Stimulated activated CD8-positive, alpha-beta memory T cell treated with anti-CD3 and anti-CD28 coated beads, Interleukin-7, amount 100 ng/mL, for 48 hours (primary cell): ENCODE measurements at places on chromosomes 16 and 17.

DNA sequence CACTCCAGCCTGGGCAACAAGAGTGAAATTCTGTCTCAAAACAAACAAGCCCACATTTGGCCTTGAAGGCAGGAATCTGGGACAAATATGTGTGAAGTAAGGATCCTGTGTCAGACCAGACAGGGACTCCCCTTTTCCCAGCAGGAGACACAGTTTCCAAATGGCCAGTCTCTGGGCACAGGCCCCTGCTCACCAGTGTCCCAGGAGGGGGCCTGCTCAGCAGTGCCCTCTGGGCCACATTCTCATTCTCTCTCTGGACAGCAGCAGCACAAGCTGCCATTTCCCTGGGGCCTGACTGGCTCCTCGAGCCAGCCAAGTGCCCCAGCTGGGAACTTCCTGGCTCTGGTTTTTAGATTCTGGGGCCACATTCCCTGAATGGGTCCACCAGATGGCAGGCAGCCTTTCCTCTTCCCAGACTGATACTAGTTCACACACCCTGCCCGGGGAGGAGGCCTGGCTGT, 11.7 kb upstream of the MNT start:
- no peak for DNase-seq

- no peak for DNase-seq
Observed at GRCh38 chr17:73586275-73586832, 57.9 kb downstream of the SDK2 start.

DNA sequence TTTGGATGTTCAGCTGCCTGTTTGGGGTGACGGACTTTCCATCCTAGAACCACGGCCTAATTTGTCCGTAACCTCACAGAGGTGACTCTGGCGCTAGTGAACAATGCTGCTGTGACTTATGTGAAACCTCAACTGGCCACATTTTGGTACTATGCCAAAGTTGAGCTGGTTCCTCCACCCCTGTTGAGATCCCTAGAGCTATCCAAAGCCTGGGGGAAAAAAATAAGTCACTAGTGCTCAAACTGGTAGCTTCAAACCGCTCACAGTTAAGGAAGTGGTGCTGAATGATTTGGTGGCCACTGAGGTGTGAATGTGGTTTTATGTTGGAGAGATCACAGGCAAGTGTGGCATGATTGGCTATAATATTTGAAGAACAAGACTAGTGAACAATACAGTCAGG, 11.3 kb upstream of the TUBG2 start:
- no peak for DNase-seq

DNA sequence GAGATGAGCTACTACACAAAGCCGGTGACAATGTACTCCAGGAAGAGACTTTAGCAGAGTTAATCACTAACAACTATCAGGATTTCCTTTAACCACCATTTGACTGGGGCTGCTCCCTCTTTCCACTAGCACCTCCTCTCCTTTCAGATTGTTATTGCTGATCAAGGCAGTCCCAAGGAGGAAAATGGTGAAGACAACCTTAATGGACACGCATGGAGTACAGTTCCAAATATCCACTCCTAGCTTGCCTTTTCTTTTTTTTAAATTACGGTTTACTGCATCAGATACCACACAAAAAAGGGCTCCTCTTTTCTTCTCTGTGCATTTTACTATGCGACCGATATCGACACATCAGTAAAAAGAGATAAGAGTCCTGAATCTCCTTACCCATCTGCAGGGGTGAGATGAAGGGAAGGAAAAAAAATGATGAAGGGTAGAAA, 30.9 kb downstream of the FAM222B start:
- no peak for DNase-seq

- no peak for DNase-seq
Observed at GRCh38 chr17:57699751-57700219, 45.3 kb downstream of the CCDC182 start.

DNA sequence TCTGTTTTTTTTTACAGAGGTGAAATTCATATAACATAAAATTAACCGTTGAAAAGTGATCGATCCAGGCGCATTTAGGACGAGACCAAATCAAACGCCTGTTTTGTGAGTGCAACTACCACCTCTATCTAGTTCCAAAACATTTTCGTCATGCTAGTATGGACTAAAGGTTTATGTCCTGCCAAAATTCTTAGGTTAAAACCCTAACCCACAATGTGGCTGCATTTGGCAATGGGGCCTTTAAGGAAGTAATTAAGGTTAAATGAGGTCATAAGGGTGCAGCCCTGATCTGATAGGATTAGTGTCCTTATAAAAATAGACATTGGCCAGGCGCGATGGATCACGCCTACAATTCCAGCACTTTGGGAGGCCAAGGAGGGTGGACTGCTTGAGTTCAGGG, 32.8 kb upstream of the RCVRN start:
- no peak for DNase-seq

DNA sequence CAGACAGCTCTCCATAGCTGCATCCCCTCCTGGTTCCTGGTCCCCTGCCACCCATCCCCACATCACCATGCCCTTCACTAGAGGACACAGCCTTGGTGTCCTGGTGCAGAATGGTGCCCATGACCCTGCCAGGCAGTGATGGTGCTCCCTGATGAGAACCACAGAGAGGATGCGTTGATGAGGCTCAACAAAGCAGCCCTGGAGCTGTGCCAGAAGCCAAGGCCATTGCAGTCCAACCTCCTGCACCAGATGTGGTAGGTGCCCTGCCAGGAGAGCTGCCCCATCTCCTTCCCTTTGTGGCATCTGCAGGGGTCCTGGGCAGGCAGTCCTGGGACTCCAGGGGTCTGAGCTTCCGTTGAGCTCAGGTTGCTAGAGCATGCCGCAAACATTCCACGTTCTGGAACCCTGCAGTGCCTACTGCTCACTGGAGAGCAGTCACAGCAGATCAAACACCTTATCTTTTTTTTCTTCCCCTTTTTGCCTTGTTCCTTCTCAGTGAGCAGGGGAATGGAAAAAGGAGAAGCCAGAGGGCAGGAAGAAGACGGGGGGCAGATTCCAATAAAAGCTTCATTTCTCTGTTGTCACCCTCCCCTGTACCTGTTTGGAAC, 5.3 kb upstream of the EPN3 start:
- no peak for DNase-seq

- no peak for DNase-seq
Observed at GRCh38 chr16:26951950-26952349, 114.8 kb upstream of the C16orf82 start.

- DNase-seq, result no peak
Observed at GRCh38 chr17:42803074-42803883, 4.6 kb downstream of the CNTD1 start.

- DNase-seq, result no peak
Observed at GRCh38 chr16:89123001-89123830, 29.6 kb downstream of the ACSF3 start.

GRCh38 chr16:72847187-72848027, 200.5 kb downstream of the ZFHX3 start:
- no peak for DNase-seq

DNA sequence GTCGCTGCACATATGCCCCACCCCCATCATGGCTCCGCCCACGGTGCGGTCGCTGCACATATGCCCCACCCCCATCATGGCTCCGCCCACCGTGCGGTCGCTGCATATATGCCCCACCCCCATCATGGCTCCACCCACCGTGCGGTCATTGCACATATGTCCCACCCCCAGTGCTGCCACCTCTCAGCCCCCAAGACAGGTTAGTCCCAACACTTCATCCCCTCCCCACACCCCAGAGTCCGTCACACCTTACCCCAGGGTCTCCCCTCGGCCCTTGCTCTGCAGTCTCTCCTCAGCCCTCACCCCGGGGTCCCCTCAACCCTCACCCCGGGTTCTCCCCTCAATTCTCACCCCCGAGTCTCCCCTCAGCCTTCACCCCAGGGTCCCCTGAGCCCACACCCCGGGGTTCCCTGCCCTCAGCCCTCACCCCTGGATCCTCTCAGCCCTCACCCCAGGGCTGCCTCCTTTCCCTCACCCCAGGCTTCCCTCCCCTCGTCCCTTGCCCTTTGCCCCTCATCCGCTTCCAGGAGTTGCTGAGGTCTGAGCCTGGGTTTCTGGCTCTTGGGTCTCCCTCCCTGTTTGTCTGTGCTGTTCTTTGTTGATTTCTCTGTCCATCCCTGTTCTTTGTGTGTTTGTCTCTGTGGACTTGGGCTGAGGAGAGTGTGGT, 25.6 kb downstream of the TPSG1 start:
- DNase-seq, result no peak

DNA sequence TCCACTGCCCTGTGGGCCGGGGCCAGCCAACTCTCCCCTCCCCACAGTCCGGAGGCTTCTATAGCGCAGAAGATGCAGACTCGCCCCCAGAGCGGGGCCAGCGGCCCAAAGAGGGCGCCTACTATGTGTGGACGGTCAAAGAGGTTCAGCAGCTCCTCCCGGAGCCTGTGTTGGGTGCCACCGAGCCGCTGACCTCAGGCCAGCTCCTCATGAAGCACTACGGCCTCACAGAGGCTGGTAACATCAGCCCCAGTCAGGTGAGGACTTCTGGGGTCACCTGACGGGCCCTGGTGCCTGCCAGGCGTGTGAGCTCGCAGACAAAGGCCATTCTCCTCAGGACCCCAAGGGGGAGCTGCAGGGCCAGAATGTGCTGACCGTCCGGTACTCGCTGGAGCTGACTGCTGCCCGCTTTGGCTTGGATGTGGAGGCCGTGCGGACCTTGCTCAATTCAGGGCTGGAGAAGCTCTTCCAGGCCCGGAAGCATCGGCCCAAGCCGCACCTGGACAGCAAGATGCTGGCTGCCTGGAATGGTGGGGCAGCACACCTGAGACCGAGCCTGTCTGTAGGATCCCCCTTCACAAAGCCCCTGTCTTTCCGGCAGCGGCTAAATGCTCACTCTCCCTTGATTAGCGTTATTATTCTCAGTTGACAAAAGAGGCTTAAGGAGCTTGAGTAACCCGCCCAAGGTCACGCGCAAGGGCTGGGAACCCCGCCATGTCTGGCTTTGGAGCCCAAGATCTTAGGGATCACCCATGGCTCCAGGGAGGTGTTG, 3.9 kb downstream of the SPATA20 start:
- no peak for DNase-seq

- no peak for DNase-seq
Observed at GRCh38 chr17:39096508-39097149, 54.8 kb downstream of the PLXDC1 start.

DNA sequence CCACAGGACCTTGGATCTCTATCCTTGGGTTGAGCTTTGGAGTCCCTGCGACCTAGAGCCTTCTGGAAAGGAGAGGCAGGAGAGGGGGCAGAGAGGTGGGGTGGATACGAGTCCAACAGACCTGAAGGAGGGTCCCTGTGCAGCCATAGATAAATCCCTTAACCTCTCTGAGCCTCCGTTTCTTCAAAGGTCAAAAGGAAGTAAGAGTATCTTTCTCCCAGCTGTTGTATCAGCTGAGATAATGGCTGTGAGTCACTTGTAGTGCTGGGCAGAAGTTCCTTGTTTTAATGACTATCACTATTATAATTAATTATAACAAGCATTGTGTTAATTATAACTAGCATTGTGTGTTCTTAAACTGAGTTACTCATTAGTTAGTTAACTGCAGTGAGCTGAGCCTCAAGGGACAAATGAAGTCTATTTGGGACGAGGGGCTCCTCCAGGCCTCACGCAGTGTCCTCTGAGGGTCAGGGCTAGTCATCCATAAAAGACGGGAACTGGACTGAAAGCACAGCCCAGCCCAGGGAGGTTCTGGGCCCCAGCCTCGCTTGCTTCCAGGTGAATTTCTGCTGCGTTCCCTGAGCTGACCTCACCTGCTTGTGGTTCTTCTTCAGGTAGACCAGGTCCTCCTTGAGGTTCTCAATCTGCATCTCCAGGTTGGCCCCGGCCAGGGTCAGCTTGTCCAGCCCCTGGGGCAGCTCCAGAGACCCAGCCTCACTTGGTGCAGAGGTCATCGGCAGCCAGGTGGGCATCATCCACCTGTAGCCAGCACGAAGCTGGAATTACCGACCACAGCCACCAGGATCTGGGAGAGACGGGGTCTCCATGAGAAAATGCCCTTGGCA, 5.7 kb upstream of the KRT17 start:
- no peak for DNase-seq

GRCh38 chr17:75019710-75020109, 7.2 kb downstream of the MRPL58 start:
- no peak for DNase-seq

- no peak for DNase-seq
Observed at GRCh38 chr16:4019371-4019791, 96.9 kb downstream of the ADCY9 start.

- no peak for DNase-seq
Observed at GRCh38 chr17:36495076-36495578, 8.6 kb downstream of the ZNHIT3 start.

- peak; percentile 46 for DNase-seq
Observed at GRCh38 chr17:80035937-80036714, at the start of gene CCDC40. CCDC40 (plus strand) TSS chr17:80036642; CDS start chr17:80036663, 21 bp downstream.

GRCh38 chr16:89599451-89599858, 14.0 kb upstream of the DPEP1 start:
- DNase-seq, result no peak

GRCh38 chr16:30144017-30144416, 21.0 kb upstream of the MAPK3 start:
- DNase-seq, result no peak

GRCh38 chr17:52606098-52606497, 447.6 kb upstream of the CA10 start:
- DNase-seq, result no peak

DNA sequence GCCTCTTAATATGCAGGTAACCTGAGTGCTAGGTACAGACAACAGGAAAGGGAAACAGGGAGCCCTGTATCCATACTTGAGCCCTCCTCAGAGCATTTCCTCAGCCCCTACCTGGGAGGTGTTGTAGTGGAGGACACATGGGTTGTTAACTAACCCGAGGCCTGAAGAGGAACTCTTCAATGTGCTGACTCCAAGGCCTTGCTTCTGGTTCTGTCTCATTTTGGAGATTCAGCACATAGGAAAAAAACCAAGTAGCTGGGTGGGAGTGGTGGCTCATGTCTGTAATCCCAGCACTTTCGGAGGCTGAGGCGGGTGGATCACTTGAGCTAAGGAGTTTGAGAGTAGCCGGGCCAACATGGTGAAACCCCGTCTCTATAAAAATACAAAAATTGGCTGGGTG, 24.8 kb downstream of the SNX11 start:
- no peak for DNase-seq

DNA sequence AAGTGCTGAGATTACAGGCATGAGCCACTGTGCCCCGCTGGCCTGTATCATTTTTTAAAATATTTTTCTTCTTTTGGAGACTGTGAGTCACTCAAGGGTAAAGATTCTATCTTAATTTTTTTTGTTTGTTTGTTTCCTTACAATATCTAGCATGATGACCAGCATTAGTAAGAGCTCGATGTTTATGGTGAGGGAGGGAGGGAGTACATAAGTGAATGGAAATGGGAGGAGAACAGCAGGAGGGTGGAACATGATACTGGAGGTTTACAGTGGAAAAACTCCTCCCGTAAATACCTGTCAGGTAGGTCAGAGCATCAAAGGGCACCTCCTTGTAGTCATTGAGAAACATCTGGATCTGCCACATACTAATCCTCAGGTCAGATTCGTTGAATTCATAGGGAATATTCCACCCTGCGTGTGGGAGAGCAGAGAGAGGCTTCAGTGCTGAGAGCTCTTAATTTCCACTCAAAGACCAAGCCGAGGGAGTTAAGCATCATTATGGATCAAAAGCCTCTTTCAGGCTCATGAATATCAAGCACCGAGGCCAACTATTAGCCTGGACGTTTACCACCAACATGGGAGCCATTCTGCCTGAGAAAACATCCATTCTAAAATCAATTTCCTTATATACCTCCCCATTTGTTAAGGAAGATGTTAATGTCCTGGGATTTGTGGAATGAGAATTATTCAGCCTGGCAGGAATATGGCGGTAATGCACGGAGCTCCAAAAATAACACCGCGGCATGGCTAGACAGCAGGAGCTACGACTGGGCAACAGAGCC, 51.8 kb downstream of the LYRM1 start:
- no peak for DNase-seq
